ENCODE measurements at places on chromosomes 2 and 18.

DNA sequence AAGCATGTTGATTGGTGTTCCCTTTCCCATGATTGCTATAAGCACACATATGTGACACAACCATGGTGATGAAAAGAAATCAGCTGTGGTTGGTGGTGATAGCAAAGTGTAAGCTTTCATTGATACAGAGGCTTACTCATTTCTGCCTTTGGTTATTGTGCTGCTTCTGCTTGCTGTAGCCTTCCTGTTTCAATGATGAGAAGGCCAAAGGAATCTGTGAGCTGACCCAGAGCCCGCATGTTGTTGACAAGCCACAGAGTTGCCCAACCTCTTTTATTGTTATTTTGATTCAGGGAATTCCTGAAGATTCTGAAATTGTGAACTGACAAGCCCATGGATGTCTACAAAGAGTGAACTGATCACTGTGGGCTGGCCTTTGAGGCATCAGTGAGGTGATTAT lies 164.4 kb downstream of the TMEFF2 start:
- no peak for DNase-seq

DNA sequence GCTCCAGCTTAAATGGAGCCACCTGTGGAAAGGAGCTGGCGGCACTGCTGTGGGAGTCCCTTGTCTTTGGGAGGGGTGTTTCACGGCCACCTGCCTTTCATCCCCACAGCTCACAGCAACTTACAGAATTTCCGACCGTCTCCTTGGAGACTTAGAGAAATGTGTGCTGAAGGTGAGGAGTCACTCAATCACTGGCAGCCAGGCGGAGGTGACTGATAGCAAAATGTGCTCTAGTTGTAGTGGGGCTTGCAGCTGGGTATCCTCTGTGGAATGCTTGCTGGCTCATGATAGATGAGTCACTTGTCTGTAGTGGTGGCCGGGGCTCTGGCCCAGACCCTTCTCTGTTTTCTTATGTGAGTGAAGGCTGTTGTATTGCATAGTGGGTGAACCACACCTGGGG lies 110.7 kb downstream of the SH3RF3 start:
- DNase-seq, result no peak

DNA sequence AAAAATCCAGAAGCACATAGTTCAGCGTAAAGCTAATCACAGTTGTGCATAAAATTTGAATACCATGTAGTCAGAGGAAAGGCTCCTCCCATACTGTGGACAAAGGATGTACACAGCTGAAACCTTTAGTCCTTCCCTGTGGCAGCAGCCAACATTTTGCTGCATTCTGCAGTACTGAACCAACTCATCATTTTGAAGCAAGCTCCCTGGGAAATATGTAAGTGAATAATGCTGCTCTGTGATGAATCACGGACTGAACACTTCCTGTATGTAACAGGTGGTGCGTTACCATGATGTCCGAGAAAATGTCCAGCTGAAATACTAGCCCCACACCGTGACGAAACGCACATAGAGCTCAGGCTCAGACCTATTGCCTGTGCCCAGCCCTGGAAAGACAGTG lies 421.1 kb upstream of the RAB12 start:
- DNase-seq, result no peak

DNA sequence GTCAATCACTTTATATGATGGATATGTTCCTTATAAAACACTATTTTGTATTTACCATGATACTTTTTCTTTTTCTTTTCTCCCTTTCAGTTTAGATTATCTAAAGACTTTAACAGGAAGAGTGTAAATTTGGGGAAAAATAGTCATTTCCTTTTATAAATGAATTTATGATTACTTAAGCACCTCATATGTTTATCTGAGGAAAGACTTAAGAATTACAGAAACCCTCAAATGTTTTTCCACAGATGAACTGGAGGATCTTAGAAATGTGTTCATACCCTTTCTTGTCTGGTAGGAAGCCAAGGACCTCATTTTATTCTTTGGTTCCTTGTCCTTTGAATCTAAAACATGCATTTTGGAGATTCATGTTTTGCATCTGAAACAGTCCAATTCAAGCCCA lies 36.7 kb downstream of the MAPRE2 start:
- DNase-seq, result no peak

GRCh38 chr18:2351126-2351850 lies 220.0 kb downstream of the METTL4 start:
- no peak for DNase-seq

DNA sequence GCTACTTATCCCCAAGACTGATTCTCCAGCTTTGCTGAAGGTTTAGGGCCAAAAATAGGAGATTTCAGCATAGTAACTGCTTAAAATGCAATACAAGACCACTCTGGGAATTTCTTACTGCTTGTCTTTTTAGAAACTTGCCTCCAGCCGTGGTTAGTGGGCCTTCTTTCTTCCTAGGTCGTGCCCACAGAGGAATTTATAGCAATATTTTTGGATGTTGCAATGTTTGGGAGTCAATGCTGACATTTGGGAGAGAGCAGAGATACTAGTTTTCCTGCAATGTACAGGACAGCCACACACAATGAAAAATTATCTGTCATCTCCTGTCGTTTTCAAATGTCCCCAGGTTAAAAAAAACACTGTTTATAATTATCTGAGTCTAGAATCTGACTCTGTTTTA lies 25.6 kb upstream of the CERS6 start:
- no peak for DNase-seq

Data from breast epithelium (tissue), 4 donors.